ENCODE measurements at places on chromosomes 12 and 14. TPM values are rescaled to one million over a fixed set of nuclear protein-coding genes. Genes with fewer than 3 reads are reported as not detected.
A peak's percentile ranks its signal among the peaks of the same experiment; 100 is the strongest.

DNA sequence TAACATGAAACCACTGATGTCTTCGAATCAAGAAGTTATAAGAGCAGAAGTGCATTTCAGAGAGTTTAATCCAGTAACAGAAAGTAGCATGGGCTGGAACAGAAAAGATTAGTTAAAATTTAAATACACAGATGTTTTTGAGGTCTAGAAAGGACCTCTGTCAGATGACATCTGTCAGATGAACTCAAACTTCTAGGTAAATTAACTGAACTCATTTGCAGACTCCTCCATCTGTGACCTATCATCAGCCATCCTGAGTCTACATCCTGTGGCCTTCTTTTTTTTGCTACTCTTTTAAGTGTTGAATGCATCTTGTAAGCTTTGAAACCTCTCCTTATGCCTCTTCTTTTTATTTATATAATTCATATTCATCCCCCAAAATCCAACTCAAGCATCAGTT is 53.3 kb downstream of the C2CD5 start:
- DNase-seq = no peak
- no peak overlapping the region for H3K4me3 ChIP-seq
- peaks cover 3% of the 10 kb centered on the region for H3K4me1 ChIP-seq
- peaks cover 23% of the 10 kb centered on the region for H3K36me3 ChIP-seq

DNA sequence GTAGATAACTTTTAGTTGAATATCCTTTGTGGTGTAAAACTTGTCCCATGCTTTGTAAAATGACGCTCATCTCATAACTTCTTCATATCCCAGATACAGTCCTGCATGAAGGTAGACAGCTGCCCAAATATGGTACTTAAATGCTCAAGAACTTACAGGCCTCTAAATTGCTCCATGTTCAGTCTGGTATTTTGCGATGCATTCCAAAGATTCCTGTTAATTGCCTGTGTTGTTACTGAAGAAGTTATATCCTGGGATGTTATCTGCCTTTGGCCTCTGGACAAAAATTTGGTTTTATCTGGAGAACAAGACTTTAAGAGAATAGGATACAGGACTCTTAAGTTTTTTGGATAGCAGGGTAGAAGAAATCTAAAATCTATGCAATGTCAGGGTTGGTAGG is 473.0 kb downstream of the PCNX1 start:
- peaks cover 24% of the 10 kb centered on the region for H3K4me1 ChIP-seq
- peaks cover 22% of the 10 kb centered on the region for H3K36me3 ChIP-seq
- H3K27me3 ChIP-seq = no peaks in the 10 kb centered on the region
- peak overlapping the region; percentile 67 for H3K27ac ChIP-seq

- H3K27ac ChIP-seq = no peak overlapping the region
- peaks cover 27% of the 10 kb centered on the region for H3K4me1 ChIP-seq
- H3K36me3 ChIP-seq = peaks cover 43% of the 10 kb centered on the region
- no peak for DNase-seq
- no peak overlapping the region for H3K4me3 ChIP-seq
These were observed 15.0 kb downstream of the SSH1 start for GRCh38 chr12:108842361-108842760.

- no peak for DNase-seq
- no peaks in the 10 kb centered on the region for H3K36me3 ChIP-seq
- H3K27ac ChIP-seq = no peak overlapping the region
- no peak overlapping the region for H3K4me3 ChIP-seq
These were observed 260.5 kb downstream of the RAD51B start for GRCh38 chr14:68079941-68080697.

- H3K36me3 ChIP-seq = no peaks in the 10 kb centered on the region
- no peaks in the 10 kb centered on the region for H3K27me3 ChIP-seq
- no peak for DNase-seq
- no peak overlapping the region for H3K27ac ChIP-seq
These were observed 86.3 kb downstream of the CCER1 start for GRCh38 chr12:90868626-90869025.

DNA sequence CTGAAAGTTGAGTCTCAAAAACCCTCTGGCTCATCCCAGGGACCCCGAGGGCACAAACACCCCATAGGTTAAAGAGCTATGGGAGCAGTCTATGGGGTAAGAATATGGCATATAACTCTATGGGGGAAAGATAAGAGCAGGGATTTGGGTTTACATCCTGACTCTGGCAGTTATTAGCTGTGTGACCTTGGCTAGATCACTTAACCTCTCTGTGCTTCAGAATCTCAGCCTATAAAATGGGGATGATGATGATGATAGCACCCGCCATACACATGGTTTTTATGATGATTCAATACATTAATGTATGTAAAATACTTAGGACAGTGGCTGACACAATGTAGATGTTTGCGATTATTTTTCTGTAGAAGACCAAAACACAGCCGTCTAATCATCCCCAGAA is 26.2 kb downstream of the IRF2BPL start:
- no peak for DNase-seq
- H3K4me1 ChIP-seq = peaks cover 74% of the 10 kb centered on the region
- H3K36me3 ChIP-seq = no peaks in the 10 kb centered on the region
- H3K4me3 ChIP-seq = no peak overlapping the region

SLC8B1 gene
- total RNA-seq = 16.7 TPM

ANKRD33 gene
- total RNA-seq = 0.27 TPM
